ENCODE measurements at places on chromosomes 2 and 18.

DNA sequence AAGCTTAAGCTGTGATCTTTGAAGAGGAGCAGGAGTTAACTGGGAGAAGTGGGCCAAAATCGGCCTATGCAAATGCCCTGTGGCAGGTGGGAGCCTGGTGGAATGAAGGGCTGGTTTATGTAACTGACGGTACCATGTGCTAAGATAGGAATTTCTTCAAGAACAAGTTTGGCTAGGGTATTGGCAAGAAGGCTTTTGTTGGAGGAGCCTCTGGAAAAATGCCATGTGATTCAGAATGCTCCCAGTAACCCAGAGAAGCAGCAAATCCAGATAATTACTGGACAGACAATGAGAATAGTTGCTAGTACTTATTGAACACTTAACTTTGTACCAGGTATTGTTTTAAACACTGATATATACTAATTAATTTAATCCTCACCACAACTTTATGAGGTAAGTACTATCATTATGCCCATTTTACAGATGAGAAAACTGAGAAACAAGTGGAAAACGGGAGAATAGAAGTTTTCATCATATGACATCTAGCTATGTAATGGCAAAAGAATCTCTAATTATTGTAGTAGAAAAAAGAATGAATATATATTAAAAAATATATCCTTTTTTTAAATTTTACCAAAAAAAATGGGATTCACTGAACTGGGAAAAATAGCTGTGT is 9.1 kb upstream of the FAM124B start:
- no peak for DNase-seq

DNA sequence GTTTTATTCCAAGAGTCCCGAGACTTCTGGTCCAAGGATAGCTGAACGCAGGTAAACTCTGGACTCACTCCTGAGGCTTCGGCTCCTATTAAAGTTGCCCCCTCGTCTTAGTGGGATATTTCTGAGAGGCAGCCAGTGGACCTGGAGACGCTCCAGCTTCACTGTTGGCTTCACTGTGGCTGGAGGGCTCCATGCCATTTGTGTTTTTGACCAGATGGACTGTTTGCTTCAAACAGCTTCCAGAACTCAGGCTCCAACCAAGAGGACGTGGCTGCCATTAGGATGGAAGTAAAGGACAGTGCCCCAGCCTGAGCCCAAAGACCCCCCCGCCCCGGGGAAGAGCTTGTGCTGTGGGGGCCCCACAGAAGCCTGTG is 94.4 kb upstream of the LDAH start:
- no peak for DNase-seq

DNA sequence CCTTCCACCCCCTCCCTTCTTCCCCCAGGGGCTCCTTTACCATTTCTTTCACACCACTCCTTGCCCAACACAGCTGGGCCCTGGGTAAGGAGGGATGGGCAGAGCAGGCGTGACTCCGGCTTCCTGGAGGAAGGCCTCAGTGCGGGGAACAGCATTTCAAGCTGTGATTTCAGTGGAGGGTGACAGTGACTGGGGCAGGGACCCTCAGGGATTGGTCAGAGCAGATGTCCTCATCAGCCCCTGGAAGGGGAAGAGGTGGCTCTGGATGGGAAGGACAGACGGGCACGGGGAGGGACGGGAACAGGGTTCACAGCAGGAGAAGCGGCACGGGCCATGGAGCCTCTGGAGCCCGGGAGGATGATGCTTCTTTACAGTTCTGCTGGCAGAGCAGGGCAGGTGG is 130.8 kb upstream of the TWIST2 start:
- DNase-seq: no peak

DNA sequence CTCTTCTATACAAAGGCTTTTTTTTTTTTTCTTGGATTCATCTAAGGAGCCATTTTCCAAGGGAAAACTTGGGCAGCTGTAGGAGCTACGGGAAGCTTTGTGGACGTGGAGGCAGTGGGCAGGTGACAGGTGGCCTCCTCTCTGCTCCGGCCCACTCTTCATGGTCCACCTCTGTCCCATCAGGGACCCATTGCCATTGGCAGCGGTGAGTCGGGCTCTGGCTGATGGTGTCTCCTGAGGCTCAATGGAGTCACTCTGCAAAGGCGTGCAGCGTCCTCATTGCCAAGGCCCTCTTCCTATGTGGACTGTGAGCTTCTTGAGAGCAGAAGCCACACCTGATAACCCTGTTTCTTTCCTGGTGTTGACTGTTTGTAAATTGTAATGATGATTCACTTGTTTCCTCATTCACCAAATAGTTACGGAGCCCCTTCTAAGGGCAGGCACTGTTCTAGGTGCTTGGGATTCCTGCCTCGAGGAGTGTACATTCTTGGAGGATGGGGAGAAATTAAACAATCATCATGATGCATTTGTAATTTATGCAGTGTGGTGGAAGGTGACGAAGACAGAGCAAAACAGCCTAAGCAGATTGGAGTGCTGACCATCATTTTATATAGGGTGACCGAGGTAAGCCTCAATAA is 240.3 kb upstream of the HS6ST1 start:
- DNase-seq: no peak

DNA sequence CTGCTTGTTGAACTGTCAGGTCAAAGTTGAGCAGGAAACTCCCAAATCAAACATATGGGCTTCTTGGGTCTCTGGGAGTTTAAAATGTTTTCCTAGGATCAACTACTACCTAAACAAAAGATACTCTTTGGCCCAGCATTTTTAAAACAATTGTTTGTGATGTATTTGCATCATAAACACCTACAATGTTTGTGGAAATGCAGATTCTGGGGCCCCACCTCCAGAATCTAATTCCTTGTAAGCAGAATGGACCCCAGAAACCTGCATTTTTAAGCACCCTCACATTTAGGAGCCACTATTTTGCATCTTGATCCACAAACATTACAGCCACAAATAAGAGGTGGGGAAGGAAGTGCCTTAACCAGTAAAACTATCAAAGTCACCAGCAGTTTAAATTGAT is 104.1 kb downstream of the TMEM131 start:
- DNase-seq: no peak

GRCh38 chr18:54684784-54685183 is 93.7 kb downstream of the DYNAP start:
- DNase-seq: no peak

GRCh38 chr2:118750959-118751565 is 96.4 kb downstream of the EN1 start:
- DNase-seq: no peak

All from NAMALWA (cell line).